ENCODE measurements at places on chromosomes 6 and 20. TPM values are rescaled to one million over a fixed set of nuclear protein-coding genes. Genes with fewer than 3 reads are reported as not detected.

DNA sequence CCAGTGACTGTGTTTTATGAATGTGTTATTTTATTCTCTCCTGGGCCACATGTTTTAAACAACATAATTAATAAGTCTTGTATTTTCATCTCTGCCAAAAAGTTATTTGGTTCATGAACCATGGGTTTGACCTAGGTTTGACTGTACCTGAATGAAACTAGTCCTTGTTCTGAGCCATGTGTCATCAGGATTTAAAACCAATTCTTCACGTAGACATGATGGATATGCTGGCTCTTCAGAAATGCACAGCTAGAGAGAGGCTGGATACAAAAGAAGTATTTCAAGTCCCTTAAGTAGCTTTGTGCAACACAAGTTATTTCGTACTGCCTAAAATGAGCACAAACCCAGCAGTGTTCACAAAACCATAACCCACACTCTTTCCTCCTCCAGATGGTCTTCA is 116.1 kb downstream of the IBTK start:
- DNase-seq: no peak

Gene TNNC2
- total RNA-seq: not detected

Gene IL17F
- total RNA-seq: not detected

- DNase-seq: no peak
Measured at GRCh38 chr6:26045928-26046368, 41.3 kb upstream of the HFE start.

DNA sequence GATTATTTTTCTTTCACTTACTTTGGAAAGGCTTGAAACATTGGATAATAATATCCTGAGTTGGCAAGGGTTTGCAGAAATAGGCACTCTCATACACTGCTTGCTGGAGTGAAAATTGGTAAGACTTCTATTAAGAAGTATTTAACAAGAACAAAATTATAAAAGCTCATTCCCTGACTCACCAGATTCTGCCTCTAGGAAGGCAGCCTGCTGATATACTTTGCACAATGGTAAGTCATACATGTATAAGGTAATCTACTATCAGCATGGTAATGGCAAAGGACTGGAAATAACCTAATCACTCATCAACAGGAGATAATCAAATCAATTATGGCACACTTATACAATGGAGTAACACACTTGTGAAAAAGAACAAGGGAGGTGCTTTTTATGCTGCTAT is 85.8 kb downstream of the PLCG1 start:
- no peak for DNase-seq

Gene HLA-DQA2
- not detected for total RNA-seq

GRCh38 chr6:41704028-41704427 is 31.4 kb downstream of the TFEB start:
- DNase-seq: no peak

Gene DCDC2
- total RNA-seq: not detected

Data from neural crest cell (in vitro differentiated cells).